Esophagus muscularis mucosa (tissue), 4 donors: ENCODE measurements at places on chromosomes 5 and 9. TPM values are rescaled to one million over a fixed set of nuclear protein-coding genes. Genes with fewer than 3 reads are reported as not detected.

DNA sequence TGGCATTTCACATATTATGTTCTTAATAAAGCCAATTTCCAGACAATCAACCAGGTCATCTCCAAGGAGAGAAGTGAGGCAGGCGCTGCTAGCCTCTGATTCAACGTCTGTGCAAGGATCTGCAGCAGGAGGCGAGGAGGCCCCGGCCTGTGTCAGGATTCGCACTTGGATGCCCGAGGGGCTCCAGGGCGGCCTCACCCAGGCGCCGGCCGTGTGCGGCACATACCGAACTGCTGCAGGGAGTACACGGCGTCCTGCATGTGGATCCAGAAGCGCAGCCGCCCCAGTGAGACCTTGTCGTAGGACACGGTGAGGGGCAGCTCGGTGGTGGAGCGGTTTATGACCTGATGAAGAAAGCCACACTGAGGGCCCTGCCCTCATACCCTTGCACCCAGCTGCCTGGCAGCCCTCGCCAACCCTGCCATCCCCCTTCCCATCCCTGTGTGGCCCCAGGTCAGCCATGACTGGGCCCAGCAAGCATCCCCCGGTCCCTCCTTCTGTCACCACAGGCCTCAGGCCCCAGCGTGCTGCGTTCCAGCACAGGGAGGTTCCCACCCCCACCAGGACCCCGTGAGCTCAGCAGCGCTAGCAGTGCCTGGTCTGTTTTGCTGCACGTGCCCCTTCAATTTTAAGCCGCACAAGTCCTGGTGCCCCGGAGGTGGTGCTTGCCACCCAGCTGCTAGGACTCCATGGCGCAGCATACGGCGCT lies 9.9 kb downstream of the CLPTM1L start:
- H3K27ac ChIP-seq = no peak overlapping the region
- H3K27me3 ChIP-seq = no peaks in the 10 kb centered on the region
- H3K4me1 ChIP-seq = no peaks in the 10 kb centered on the region
- peaks cover 94% of the 10 kb centered on the region for H3K36me3 ChIP-seq
- no peak for DNase-seq

- H3K4me1 ChIP-seq = peaks cover 7% of the 10 kb centered on the region
- H3K36me3 ChIP-seq = no peaks in the 10 kb centered on the region
- DNase-seq = no peak
Measured at GRCh38 chr9:89461265-89461664, 36.6 kb downstream of the SEMA4D start.

GRCh38 chr5:123422433-123423277 lies 548 bp downstream of the CEP120 start:
- H3K4me1 ChIP-seq = peaks cover 22% of the 10 kb centered on the region
- peak overlapping the region; percentile 98 for H3K27ac ChIP-seq
- no peak for DNase-seq
- no peaks in the 10 kb centered on the region for H3K36me3 ChIP-seq

- no peaks in the 10 kb centered on the region for H3K27me3 ChIP-seq
- DNase-seq = no peak
- no peaks in the 10 kb centered on the region for H3K4me1 ChIP-seq
- H3K36me3 ChIP-seq = no peaks in the 10 kb centered on the region
- no peak overlapping the region for H3K4me3 ChIP-seq
Measured at GRCh38 chr5:10199692-10200091, 50.0 kb downstream of the ATPSCKMT start.

- no peak overlapping the region for H3K4me3 ChIP-seq
- no peak for DNase-seq
- H3K27me3 ChIP-seq = no peaks in the 10 kb centered on the region
Measured at GRCh38 chr5:142922223-142922952, 152.2 kb downstream of the ARHGAP26 start.

- H3K27ac ChIP-seq = no peak overlapping the region
- H3K4me1 ChIP-seq = no peaks in the 10 kb centered on the region
- H3K27me3 ChIP-seq = no peaks in the 10 kb centered on the region
- no peak overlapping the region for H3K4me3 ChIP-seq
Measured at GRCh38 chr5:117889596-117889995, 1098.8 kb downstream of the DTWD2 start.

DNA sequence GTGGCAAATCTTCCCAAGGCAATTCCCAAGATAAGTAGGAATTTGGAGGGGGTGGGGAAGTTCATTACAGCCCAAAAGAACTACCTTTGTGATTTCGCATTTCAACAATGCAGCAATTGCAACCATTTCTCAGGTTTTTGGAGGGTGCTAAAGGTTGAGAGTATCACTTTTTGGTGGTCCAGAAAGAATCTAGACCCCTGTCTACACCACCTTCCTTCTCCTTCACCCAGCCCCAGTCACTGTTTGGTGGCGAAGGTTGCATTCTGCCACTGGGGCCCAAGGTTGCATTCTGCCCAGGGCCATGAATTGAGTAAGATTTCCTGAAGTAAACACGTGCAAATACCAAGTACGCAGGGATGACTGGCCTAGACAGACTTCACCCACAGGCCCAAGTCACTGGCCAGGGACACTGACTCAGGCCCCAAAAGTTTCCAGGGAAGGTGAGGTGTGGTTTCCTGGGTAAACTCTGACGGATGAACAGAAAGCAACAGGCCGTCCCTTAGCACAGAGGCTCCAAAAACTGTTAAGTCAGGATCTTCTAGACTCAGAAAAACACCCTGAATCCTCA lies 5.7 kb downstream of the PDE6A start:
- H3K4me3 ChIP-seq = no peak overlapping the region
- H3K27ac ChIP-seq = no peak overlapping the region
- H3K4me1 ChIP-seq = peaks cover 6% of the 10 kb centered on the region
- H3K27me3 ChIP-seq = no peaks in the 10 kb centered on the region
- no peak for DNase-seq
- H3K36me3 ChIP-seq = no peaks in the 10 kb centered on the region

- no peaks in the 10 kb centered on the region for H3K36me3 ChIP-seq
- H3K27ac ChIP-seq = no peak overlapping the region
- DNase-seq = no peak
- peaks cover 36% of the 10 kb centered on the region for H3K4me1 ChIP-seq
- H3K4me3 ChIP-seq = no peak overlapping the region
- H3K27me3 ChIP-seq = no peaks in the 10 kb centered on the region
Measured at GRCh38 chr5:142016556-142016955, 3.7 kb upstream of the GNPDA1 start.

DNA sequence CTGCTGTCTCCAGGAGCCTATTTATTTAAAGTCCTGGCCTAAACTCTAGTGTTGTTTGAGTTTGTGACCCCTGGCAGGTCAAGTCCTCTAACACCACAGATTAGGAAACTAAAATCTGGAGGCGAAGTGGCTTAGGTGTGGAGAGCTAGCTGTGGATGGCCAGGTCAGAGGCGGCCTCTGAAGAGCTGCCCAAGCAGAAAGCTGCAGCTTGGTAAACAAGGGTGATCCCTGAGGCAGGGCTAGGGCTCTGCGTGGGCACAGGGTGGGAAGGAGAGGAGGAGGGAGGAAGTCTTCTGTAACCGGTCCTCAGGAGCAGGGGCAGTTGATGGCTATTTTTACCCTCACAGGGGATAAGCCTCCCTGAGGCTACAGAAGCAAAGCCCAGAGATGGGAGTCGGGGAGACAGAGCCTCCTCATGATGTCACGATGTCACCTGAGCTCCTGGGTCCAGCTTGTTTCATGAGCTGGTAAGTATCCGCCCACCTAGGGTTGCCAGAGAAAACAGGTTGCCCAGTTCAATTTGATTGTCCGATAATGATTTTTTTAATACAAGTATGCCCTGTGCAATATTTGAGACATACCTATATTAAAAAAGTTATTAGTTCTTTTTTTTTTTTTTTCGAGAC lies 25.9 kb upstream of the BOD1 start:
- H3K4me1 ChIP-seq = no peaks in the 10 kb centered on the region
- no peaks in the 10 kb centered on the region for H3K36me3 ChIP-seq
- H3K27ac ChIP-seq = no peak overlapping the region
- no peak for DNase-seq
- H3K4me3 ChIP-seq = no peak overlapping the region
- no peaks in the 10 kb centered on the region for H3K27me3 ChIP-seq

DNA sequence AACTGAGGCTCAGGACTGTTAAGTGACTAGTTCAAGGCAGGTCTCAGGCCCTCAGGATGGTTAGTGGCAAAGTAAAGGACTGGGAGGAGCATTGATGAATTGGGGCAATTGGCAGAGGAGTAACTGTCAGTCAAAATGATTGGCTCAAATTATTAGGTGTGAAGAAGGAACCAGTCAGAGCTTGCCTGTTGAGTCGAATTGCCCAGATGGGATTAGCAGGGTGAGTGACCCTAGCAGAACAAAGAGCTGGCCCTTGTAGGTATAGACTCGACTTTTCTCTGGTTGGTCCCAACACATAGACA lies 2.6 kb upstream of the NSD1 start:
- H3K36me3 ChIP-seq = peaks cover 8% of the 10 kb centered on the region
- no peak overlapping the region for H3K4me3 ChIP-seq
- no peak overlapping the region for H3K27ac ChIP-seq

GRCh38 chr5:116361171-116361967 lies 213.3 kb downstream of the SEMA6A start:
- H3K27me3 ChIP-seq = no peaks in the 10 kb centered on the region
- H3K27ac ChIP-seq = peak overlapping the region; percentile 2

- DNase-seq = no peak
- no peaks in the 10 kb centered on the region for H3K27me3 ChIP-seq
- no peak overlapping the region for H3K4me3 ChIP-seq
- no peak overlapping the region for H3K27ac ChIP-seq
- H3K36me3 ChIP-seq = no peaks in the 10 kb centered on the region
Measured at GRCh38 chr9:16825971-16826625, 44.4 kb downstream of the BNC2 start.

DNA sequence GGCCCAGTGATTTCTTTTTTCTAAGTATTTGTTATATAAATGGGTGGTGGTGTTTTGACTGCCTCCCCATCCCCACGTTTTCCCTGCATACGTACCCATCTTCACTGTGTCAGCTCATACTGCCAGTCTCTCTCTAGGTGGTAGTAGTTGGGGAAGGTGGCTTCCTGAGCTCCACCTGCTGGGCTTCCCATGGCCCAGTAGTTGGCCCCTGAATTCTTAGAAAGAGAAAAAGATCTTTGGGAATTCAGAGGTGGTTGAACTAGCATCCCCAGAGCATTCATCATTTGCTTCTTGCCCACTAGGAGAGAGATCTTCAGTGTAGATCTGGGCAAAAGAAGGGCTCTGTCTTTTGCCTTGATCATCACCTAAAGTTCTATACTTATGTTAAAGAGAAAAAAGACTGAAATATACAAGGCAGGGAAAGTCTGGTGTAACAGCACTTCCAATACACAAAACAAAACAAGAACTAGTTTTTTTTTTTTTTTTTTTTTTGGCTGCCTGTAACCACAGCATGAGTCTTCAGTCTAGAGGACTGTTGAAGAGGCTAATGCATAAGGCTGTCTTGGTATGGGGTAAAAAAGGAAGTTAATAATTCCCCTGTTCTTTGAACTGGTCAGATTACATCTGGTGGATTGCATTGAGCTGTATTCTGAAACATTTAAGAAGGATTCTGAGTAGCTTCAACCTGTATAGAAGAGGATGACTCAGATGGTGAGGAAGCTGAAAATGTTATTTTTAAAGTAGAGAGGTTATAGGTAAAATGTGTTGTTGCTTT lies 128.7 kb downstream of the ATG10 start:
- no peak for DNase-seq
- no peaks in the 10 kb centered on the region for H3K4me1 ChIP-seq
- no peak overlapping the region for H3K4me3 ChIP-seq
- H3K27ac ChIP-seq = no peak overlapping the region
- H3K27me3 ChIP-seq = no peaks in the 10 kb centered on the region

DNA sequence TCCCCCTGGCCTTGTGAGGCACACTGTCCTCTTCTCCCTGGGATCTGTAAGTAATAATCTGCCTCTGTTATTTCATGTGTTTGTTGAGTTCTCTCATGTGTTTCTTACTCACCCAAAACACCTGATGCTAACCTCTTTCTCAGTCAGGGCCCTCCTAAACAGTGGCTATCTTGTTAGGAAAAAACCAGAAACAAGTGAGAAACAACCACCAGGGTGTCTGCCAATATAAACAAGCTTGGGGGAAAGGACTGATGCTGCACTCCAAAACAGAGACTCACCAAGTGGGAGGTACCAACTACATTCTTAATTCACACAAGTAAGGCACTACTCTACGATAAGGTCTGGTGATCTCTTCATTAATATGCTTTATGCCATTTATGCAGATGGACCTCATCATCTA lies 564.4 kb downstream of the SEMA5A start:
- DNase-seq = no peak
- no peaks in the 10 kb centered on the region for H3K36me3 ChIP-seq
- no peaks in the 10 kb centered on the region for H3K4me1 ChIP-seq
- H3K4me3 ChIP-seq = no peak overlapping the region

- peaks cover 5% of the 10 kb centered on the region for H3K4me1 ChIP-seq
- no peaks in the 10 kb centered on the region for H3K36me3 ChIP-seq
- H3K27ac ChIP-seq = no peak overlapping the region
- H3K4me3 ChIP-seq = no peak overlapping the region
- DNase-seq = no peak
Measured at GRCh38 chr9:134902936-134903335, 14.8 kb downstream of the FCN1 start.

DNA sequence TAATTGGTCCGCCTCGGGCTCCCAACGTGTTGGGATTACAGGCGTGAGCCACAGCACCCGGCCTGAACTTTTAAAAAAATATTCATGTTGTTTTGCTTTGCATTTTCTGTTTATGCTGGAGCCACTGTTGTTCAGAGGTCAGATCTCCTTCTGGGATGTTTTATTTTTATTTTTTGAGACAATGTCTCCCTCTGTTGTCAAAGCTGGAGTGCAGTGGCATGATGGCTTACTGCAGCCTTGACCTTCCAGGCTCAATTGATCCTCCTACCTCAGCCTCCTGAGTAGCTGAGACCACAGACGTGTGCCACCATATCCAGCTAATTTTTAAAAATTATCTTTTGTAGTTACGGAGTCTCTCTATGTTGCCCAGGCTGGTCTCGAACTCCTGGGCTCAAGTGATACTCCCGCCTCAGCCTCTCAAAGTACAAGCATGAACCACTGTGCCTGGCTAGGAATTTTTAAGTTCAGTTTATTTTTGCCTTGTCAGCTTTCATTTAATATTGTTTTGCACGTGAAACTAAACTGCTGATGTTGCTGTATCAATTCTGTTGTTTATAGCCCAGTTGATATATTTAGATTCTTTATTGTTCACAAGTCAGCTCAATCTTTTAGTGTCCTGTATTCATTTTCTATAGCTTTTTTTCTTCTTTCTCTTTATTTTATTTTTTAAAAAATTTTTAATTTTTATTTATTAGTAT lies 13.7 kb downstream of the TMEFF1 start:
- no peak overlapping the region for H3K4me3 ChIP-seq
- H3K27me3 ChIP-seq = no peaks in the 10 kb centered on the region
- H3K27ac ChIP-seq = no peak overlapping the region
- H3K36me3 ChIP-seq = no peaks in the 10 kb centered on the region
- no peak for DNase-seq

- H3K27ac ChIP-seq = no peak overlapping the region
- H3K4me3 ChIP-seq = no peak overlapping the region
- H3K4me1 ChIP-seq = no peaks in the 10 kb centered on the region
- H3K36me3 ChIP-seq = peaks cover 58% of the 10 kb centered on the region
- DNase-seq = no peak
- H3K27me3 ChIP-seq = no peaks in the 10 kb centered on the region
Measured at GRCh38 chr5:88193896-88194295, 74.7 kb downstream of the TMEM161B start.

- no peak overlapping the region for H3K27ac ChIP-seq
- no peaks in the 10 kb centered on the region for H3K27me3 ChIP-seq
- H3K4me1 ChIP-seq = no peaks in the 10 kb centered on the region
- no peaks in the 10 kb centered on the region for H3K36me3 ChIP-seq
Measured at GRCh38 chr5:83428890-83429289, 42.7 kb upstream of the VCAN start.

Gene CERT1
- total RNA-seq = 28.5 TPM

Gene RNF183
- not detected for total RNA-seq

Gene ESM1
- total RNA-seq = 0.33 TPM

Gene GBGT1
- 16.4 TPM for total RNA-seq

Gene MYOZ3
- 0.17 TPM for total RNA-seq

Gene ZNF618
- 2.8 TPM for total RNA-seq

Gene VLDLR
- total RNA-seq = 17.0 TPM
